ENCODE measurements at places on chromosomes 3 and 15.

DNA sequence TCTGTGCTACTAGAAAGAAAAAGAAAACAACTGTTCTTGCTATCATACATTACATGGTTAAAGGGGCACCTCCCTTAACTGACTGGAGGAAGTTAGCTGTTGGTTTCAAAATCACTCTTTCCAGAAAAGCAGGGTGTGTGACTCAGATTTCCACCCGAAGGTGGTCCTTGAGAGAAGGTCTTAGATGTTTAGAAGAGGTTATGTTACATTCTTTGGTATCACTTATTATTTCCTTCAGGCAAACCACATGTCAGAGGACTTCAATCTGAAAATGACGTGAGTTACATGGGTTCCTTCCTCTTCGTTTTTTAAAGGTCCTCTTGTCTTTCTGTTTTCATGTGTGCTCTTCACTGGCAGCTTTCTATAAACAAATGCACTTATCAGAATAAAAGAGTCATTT lies 307.9 kb upstream of the CBLB start:
- DNase-seq, result peak; percentile 83
- peaks cover 27% of the 10 kb centered on the region for H3K36me3 ChIP-seq
- H3K27ac ChIP-seq, result peak overlapping the region; percentile 96
- H3K4me3 ChIP-seq, result peak overlapping the region; percentile 75

DNA sequence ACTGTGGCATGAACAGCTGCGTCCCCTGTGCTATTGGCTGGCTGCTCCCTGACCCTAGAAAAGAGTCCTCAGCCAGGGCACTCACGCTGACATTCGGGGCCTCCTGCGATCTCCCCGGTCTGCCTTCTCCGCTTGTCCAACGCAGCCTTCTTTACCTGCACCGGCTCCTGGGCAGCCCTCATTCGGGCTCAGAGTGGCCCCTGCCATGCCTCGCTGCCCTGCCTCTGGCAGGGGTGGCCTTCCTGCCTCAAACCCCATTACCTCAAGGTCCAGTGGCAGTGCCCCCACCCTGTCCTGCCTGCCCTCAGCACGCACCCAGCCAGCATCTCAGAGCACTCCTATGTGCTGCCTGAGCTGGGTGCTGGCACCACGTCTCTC lies 86.5 kb downstream of the TBC1D2B start:
- no peak for DNase-seq
- no peaks in the 10 kb centered on the region for H3K27me3 ChIP-seq
- H3K27ac ChIP-seq, result peak overlapping the region; percentile 77
- no peak overlapping the region for H3K4me3 ChIP-seq
- H3K4me1 ChIP-seq, result peaks cover 7% of the 10 kb centered on the region
- H3K36me3 ChIP-seq, result peaks cover 6% of the 10 kb centered on the region

- no peak overlapping the region for H3K4me3 ChIP-seq
- no peaks in the 10 kb centered on the region for H3K27me3 ChIP-seq
- no peak overlapping the region for H3K27ac ChIP-seq
- DNase-seq, result no peak
Observed at GRCh38 chr3:152328841-152329240, 60.1 kb downstream of the MBNL1 start.

GRCh38 chr3:65591313-65591712 lies 447.4 kb downstream of the MAGI1 start:
- peaks cover under 1% of the 10 kb centered on the region for H3K27me3 ChIP-seq
- H3K4me3 ChIP-seq, result no peak overlapping the region
- H3K36me3 ChIP-seq, result no peaks in the 10 kb centered on the region

DNA sequence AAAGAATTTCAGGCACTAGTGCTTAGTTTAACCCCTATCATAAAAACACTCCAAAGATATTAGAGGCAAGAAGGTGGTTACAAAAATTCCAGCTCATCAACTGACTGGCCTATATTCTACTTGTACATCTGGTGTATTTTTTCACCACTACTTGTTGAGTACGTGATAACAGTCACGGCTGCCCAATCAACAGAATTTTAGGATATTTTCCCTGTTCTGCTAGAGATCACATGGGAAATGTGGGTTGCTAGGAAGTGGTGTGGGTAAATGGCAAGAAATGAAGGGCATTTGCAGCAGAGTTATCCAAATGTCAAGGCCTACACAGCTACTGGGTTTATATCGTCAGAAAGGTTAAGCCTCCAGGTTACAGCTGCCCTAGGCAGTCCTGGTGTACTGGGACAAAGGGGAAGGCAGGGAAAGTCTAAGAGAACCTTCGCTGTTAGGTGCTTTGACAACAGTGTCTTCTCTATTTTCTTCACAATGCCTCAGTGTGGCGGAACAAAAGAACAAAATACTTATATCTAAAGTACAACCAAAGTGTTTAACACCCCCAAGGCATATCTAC lies 81.9 kb downstream of the FMN1 start:
- no peak overlapping the region for H3K27ac ChIP-seq
- peaks cover 38% of the 10 kb centered on the region for H3K27me3 ChIP-seq
- H3K4me1 ChIP-seq, result no peaks in the 10 kb centered on the region
- H3K4me3 ChIP-seq, result no peak overlapping the region
- no peaks in the 10 kb centered on the region for H3K36me3 ChIP-seq
- DNase-seq, result no peak

- H3K27ac ChIP-seq, result no peak overlapping the region
- H3K36me3 ChIP-seq, result peaks cover 8% of the 10 kb centered on the region
- no peak for DNase-seq
- no peak overlapping the region for H3K4me3 ChIP-seq
Observed at GRCh38 chr3:187823746-187824145, 78.5 kb upstream of the BCL6 start.

- no peaks in the 10 kb centered on the region for H3K4me1 ChIP-seq
- H3K27me3 ChIP-seq, result no peaks in the 10 kb centered on the region
- H3K27ac ChIP-seq, result no peak overlapping the region
- no peak for DNase-seq
- peaks cover 1% of the 10 kb centered on the region for H3K36me3 ChIP-seq
- no peak overlapping the region for H3K4me3 ChIP-seq
Observed at GRCh38 chr15:76460871-76461270, 124.3 kb downstream of the ISL2 start.

- DNase-seq, result no peak
- no peaks in the 10 kb centered on the region for H3K36me3 ChIP-seq
- H3K27ac ChIP-seq, result no peak overlapping the region
- no peaks in the 10 kb centered on the region for H3K27me3 ChIP-seq
- no peak overlapping the region for H3K4me3 ChIP-seq
Observed at GRCh38 chr3:74273091-74273490, 341.4 kb downstream of the CNTN3 start.

DNA sequence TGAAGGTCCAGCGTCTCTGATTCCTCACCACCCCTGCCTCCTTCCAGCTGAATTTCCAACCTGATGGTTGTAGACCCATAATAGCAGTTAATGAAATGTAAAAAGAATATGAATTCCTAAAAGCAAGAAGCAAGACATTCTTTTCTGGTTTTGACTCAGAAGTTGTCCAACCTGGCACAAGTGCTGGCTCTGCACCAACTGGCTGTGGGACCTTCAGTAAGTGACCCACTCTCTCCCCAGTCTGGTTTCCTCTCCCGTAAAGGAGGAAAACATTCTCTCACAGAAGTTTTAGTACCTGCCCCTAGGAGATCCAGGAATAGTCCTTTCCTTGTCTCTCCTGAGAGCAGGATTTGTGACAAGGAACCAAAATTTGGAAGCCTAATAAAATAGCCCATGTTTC lies 236.9 kb upstream of the TRIM42 start:
- no peak overlapping the region for H3K27ac ChIP-seq
- H3K36me3 ChIP-seq, result no peaks in the 10 kb centered on the region
- no peaks in the 10 kb centered on the region for H3K4me1 ChIP-seq
- DNase-seq, result no peak

DNA sequence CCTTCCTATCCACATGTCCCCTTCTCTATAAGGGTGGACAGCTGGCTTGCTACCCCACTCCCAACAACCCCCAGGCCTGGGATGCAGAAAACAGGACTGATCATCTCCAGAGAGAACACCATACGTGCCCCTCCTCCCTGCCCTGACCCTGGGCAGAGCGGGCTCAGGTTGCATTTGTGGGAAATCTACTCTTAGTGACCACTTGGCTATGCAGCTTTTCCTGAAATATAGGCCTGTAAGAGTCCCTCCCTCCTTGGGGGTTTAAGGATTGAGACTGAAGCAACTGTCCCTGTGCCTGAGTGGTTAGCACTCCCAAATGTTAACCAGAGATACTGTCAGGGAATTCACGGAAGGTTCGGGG lies 11.7 kb downstream of the SH2D7 start:
- peaks cover 64% of the 10 kb centered on the region for H3K4me1 ChIP-seq
- DNase-seq, result no peak
- peak overlapping the region; percentile 64 for H3K4me3 ChIP-seq
- H3K27me3 ChIP-seq, result no peaks in the 10 kb centered on the region

GRCh38 chr3:148957586-148957985 lies 33.8 kb upstream of the GYG1 start:
- H3K36me3 ChIP-seq, result no peaks in the 10 kb centered on the region
- peaks cover 29% of the 10 kb centered on the region for H3K27me3 ChIP-seq

DNA sequence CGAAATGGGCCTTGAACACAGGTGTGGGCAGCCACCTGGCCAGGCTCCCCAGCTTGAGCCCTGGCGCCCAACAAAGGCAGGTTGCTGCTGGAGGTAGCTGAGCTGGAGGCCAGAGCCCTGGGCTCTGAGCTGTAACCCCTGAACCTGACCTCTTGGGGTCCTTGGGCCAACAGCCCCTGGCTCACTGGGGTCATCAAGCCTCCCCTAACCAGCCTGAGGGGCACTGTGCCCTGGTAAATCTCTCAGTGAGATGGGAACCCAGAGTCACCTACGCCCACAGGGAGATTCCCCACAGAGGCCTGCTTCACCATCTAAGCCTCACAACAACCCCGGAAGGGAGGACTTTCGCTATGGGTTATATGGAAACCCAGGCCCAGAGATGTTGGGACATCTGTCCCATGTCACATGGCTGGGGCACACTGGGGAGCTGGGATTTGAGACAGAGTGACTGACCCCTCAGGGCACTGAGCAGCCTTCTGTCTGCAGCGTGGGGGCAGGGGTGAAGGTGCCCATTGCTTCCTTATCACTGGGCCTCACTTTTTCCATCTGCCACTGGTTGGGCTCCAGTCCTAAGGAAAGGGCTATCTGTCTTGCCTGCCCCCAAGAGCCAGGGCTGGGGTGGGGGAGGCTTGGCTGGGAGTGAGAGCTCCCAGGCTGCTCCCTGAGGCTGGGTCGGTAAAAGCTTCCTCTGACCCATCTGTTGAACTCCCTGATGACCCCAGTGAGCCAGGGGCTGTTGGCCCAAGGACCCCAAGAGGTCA lies 59.1 kb downstream of the IQSEC1 start:
- no peaks in the 10 kb centered on the region for H3K27me3 ChIP-seq
- H3K27ac ChIP-seq, result peak overlapping the region; percentile 99
- H3K4me3 ChIP-seq, result peak overlapping the region; percentile 83
- DNase-seq, result peak; percentile 52

DNA sequence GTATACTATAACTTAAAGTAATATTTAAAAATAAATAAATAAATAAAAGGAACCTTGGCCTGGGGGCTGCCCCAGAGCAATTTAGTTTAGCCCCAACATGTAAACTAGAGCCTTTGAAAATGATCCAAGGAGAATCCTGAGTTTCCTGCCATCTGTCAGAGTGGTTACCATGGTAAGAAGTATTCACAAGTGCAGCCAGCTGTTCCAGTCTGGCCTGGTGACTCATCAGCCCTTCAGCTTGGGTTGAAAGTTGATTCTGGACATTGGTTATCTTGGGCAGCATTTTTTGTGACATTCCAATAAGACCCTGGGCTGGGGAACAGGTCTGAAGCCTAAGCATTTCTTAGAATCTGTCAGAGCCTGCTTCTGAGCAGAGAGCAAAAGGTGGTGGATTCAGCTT lies 72.7 kb upstream of the LRTM1 start:
- H3K27me3 ChIP-seq, result no peaks in the 10 kb centered on the region
- DNase-seq, result no peak
- no peaks in the 10 kb centered on the region for H3K4me1 ChIP-seq

DNA sequence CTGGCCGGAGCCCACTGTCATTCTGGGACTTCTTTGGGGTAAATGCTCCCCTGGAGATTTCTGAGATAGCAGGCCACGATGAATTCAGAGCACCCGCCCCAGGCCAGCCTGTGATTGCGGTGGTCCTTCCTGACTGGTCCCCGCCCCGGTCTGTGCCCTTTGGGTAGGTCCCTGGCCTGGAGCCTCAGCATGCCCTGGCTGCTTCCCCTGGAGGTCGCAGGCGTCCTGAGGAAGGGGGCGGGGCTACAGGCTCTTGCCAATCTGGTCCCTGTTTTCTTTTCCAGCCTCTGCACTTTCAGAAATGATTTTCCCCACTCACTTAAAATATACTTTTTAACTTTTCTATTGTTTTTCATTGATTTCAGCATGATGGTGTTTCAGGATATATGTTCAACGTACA lies 250.2 kb upstream of the ATP10A start:
- H3K4me3 ChIP-seq, result no peak overlapping the region
- no peaks in the 10 kb centered on the region for H3K36me3 ChIP-seq
- no peaks in the 10 kb centered on the region for H3K4me1 ChIP-seq
- no peak overlapping the region for H3K27ac ChIP-seq
- no peak for DNase-seq

DNA sequence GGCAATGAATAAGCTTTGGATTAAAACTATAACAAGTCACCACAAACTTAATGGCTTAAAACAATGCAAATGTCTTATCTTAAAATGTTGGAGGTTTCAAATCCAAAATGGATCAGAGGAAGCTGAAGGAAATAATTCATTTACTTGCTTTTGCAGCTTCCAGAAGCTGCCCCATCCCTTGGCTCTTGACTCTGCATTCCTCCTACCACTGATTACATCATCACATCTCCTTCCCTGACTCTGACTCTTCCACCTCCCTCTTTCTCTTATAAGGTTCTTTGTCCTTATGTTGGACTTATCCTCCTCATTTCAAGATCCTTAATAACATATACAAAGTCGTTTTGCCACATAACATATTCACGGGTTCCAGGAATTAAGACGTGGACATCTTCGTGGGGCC lies 982.8 kb upstream of the ROBO1 start:
- H3K36me3 ChIP-seq, result no peaks in the 10 kb centered on the region

DNA sequence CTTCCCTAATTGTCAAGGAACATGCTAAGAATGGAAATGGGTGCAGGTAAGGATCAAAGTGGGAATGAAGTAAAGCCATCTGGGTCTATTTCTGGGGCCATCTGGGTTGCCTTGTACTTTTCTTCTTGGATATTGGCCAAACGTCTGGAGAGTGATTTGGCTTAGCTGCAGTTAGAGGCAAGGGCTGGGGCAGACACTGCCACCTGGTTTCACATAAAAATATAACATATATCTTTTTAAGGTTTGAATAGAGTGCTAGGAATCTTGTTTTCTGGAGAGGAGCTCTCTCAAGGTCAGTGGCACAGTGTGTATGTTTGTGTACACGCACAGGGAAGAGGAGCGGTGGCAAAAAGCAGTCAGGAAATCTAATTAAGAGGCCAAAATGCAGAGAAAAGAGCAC lies 24.7 kb upstream of the EOMES start:
- no peak for DNase-seq
- peaks cover 15% of the 10 kb centered on the region for H3K4me1 ChIP-seq

DNA sequence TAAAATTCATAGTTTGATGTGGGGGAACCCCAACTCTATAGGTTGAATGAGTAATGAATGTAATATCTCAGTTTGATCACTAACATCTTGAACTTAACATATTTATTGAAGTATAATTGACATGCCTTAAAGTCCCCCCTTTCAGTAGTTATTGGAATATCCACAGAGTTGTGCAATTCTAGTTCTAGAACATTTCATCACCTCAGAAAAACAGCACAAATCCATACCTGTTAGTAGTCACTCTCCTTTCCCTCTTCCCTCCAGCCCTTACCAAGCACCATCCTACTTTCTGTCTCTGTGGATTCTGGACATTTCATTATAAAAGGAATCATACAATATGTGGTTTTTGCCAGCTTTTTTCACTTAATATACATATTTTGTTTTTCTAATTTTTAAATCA lies 8.7 kb upstream of the NIT2 start:
- H3K4me1 ChIP-seq, result no peaks in the 10 kb centered on the region
- no peaks in the 10 kb centered on the region for H3K27me3 ChIP-seq
- H3K27ac ChIP-seq, result no peak overlapping the region
- DNase-seq, result no peak

- H3K36me3 ChIP-seq, result peaks cover 13% of the 10 kb centered on the region
- peaks cover 60% of the 10 kb centered on the region for H3K4me1 ChIP-seq
- H3K27ac ChIP-seq, result peak overlapping the region; percentile 49
Observed at GRCh38 chr3:31232055-31233025, 300.4 kb upstream of the STT3B start.

Measured in T-helper 2 cell treated with Interferon-gamma antibody and Interleukin-4, amounts not matched to agents 5 μg/mL and 100 μg/mL, for 36 hours (primary cell).